ENCODE measurements at places on chromosomes 2 and 18.

DNA sequence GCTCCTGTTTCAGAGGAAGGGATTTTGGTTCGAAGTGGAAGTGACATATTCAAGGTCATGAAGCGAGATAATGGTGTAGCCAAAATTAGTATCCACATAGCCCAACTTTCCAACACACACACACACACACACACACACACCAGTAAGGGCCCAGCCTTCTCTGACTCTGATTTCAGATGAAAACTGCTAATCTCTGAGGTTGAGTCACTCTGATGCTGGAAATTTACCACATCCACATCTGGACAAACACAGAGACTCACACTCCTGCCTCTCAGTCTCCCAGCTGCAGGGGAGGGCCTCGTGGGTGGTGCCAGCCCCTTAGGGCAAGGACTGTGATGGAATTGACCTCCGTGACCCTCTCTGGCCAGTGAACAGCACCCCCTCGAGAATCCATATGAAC is 29.0 kb upstream of the SLC35F6 start:
- DNase-seq = no peak

DNA sequence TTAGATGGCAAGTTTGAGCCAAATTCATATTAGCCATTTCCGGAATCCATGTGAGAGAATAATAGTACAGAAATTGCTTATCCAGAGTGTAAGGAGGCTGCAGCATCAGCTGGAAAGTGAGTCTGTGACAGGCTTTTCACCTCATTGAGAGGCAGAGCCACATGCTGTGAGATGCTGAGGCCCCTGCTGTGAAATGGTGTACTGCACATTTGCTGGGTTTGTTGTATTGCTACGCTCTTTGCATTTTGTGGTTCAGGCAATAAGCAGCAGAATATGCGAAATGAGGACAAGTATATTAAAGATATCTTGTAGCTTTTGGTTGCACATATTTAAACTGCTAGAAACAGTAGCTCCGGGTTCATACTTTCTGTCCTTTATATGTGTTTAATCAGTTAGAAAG is 37.0 kb downstream of the NABP1 start:
- DNase-seq = no peak

- DNase-seq = no peak
These were observed 40.3 kb downstream of the HRH4 start for GRCh38 chr18:24500766-24501165.

DNA sequence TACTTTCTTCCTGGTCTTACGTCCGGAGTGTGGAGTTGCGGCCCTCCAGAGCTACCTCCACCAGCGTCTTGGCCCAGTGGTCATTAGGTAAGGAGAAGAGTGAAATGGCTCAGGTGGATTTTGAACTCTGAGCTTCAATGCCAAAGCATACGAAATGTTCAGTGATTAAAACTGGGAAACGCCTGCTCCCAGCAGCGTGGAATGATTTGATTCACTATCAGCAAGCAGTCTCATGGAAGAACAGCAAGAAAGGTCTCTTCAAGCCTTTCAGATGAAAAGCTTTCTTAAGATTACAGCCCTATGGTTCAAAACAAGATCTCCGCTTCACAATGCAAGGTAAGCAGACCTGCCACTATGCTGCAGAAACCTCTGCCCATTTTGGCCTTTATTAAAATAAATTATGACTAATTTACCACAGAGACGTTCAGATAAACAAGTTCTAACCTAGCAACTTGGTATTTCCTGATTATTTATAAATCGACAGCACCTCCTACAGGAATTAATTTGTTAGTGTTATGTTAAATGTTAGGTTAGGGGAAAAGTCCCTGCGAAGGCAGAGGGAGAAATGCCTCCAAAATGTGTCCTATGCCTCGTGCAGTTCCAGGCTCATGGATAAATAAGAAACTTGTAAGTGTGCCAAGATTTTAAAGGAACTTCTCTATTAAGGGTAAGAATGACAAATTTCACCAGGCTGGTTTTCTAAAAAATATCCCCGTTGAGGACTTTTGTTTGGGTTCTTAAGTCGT is 10.1 kb downstream of the SP9 start:
- DNase-seq = peak; percentile 35

GRCh38 chr2:30359644-30360167 is 87.3 kb upstream of the LCLAT1 start:
- no peak for DNase-seq

- DNase-seq = no peak
These were observed 31.0 kb downstream of the EDAR start for GRCh38 chr2:108958002-108958401.

Data from GM20000 (cell line).